Activated CD8-positive, alpha-beta memory T cell treated with anti-CD3 and anti-CD28 coated beads for 1 hour (primary cell): ENCODE measurements at places on chromosomes 4 and X.

DNA sequence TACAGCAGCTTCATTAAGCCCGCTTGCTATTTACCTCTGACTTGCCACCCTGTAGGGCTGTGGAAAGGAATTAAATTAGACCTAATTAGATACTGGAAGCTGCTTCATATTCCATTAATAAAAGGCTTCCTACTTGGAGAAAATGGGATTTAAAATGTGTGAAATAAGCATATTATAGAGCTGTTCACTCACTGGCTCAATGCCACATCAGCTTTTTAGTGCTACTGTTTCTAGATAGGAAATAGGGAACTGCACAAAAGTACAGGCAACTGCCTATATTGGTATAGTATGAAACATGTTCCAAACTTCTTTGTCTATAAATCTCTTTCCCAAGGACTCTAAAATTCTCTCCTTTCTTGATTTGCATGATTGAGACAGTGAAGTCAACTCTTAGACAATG is 407.9 kb upstream of the AADAT start:
- DNase-seq = no peak

DNA sequence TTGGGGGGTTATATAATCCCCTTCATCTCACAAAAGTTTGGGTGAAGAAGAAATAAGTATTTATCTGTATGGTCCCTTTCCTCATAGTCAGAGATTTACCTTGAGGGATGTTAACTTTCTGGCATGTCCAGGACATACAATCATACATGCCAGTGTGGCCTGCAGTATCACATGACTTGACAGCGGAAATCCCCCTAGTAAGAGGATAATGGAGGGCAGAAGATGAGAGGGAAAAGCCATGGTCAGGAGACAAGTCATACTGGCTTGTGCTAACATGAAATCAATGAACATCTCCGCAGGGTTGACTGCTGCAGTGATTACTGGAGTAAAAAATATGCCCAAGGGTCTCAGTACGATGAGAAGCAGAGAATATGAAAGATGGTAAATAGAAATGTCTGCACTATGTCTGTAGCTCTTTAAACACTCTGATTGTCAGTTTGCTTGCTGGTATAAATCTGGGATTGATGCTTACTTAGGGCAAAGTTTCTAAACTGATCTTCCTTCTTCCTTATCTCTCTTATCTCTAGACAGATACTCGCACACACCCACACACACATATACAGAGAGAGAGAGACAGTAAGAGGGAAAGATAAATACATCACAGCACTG is 1385.6 kb upstream of the ADGRL3 start:
- DNase-seq = no peak

- DNase-seq = no peak
Measured at GRCh38 chrX:13700380-13700779, 11.5 kb downstream of the RAB9A start.

- DNase-seq = no peak
Measured at GRCh38 chr4:25104591-25104990, 55.7 kb downstream of the SEPSECS start.

GRCh38 chr4:48196758-48197504 is 62.9 kb upstream of the TXK start:
- no peak for DNase-seq

- no peak for DNase-seq
Measured at GRCh38 chrX:83819304-83819703, 41.6 kb upstream of the CYLC1 start.

DNA sequence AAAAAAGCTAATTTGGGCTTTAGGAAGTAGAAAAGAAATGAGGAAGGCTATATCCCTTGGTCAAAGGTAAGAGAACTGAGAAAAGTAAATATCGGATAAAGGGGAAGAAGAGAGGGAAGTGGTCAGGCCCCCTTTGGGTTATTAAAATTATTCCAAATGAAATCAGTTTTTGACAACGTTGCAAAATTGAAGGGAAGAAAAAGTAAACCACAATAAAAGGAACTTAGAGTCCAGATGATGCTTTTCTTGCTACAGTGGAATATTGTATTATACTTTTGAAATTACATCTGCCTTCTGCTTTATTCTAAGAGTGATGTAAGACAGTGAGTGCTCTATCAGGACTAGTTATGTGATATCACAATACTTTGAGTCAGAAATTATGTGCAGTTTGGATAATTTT is 59.4 kb upstream of the RBPJ start:
- DNase-seq = no peak

GRCh38 chrX:102652031-102652688 is 877 bp downstream of the GPRASP1 start:
- peak; percentile 23 for DNase-seq
